ENCODE measurements at places on chromosomes 4 and X. TPM values are rescaled to one million over a fixed set of nuclear protein-coding genes. Genes with fewer than 3 reads are reported as not detected.

HPGD gene
- 1.4 TPM for total RNA-seq

ALPK1 gene
- 3.1 TPM for total RNA-seq

RNF150 gene
- total RNA-seq = 68.0 TPM

DNA sequence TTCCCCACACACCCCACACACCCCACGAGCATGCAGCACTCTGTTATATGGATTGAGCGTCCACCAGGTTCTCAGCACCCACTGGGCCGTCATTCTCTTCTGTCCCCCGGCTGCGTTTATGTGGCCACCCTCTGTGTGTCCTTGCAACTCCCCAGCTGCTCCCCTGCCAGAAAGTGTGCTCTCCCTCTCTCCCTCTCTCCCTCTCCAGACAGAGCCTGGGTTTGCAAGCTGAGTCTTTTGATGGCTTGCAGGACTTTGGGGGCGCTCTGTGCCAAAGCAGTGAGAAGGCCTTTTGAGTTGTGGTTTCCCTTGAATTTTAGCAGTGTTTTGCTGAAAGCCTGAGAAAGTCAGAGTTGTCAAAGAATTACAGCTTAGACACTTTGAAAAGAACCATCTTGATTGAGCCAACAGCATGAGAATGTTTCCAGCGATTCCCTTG is 173.5 kb downstream of the DCLK2 start:
- DNase-seq = no peak

DNA sequence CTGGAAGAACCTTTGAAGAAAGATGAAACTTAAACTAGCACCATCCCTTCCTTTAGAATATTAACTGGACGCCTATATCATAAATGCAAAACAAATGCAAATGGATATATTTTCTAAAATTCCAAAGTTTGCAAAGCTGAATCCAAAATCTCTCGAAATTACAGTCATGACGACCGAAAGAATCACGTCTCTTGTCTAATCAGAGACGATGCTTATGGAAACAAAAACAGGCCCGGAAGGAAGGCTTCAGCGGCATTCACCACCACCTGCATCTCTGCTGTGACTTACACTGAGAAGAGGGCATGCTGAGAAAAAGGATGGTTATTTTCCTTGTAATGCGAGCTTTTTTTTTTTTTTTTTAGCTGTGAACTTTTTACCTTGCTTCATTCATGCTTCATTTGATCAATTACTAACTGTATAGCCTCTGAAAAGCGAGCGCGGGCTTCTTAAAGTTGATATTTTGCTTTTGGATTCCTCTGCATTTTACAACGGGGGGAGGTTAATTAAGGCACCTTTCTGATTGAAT is 209.3 kb downstream of the SOWAHB start:
- no peak for DNase-seq

GRCh38 chrX:120468071-120468470 is 1.0 kb downstream of the LAMP2 start:
- DNase-seq = no peak

DNA sequence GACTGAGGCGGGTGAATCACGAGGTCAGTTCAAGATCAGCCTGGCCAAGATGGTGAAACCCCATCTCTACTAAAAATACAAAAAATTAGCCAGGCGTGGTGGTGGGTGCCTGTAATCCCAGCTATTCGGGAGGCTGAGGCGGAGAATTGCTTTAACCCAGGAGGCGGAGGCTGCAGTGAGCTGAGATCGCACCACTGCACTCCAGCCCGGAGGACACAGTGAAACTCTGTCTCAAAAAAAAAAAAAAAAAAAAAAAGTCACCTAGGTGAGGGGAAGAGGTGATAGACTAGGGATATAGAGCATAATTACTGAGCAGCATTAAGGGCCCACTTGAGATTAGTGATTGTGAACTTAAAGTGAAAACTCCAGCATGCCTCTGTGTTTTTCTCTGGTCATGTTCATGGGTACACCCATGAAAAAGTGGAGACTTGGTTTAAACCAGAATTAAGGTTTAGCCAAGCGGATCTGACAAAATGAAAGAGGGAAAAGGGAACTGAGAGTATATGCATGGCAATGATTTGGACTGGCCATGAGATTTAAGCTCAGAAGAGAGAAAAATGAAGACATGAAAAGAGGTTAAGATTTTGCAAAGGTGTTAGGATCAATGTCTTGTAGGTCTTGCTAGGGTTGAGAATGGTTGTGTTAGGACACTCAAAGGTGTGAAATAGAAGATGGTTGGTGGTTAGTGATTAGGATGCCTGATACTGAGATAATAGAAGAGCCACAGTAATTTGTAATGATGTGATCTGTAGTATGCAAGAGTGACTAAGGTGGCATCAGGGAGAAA is 105.0 kb downstream of the RAB28 start:
- DNase-seq = no peak

DNA sequence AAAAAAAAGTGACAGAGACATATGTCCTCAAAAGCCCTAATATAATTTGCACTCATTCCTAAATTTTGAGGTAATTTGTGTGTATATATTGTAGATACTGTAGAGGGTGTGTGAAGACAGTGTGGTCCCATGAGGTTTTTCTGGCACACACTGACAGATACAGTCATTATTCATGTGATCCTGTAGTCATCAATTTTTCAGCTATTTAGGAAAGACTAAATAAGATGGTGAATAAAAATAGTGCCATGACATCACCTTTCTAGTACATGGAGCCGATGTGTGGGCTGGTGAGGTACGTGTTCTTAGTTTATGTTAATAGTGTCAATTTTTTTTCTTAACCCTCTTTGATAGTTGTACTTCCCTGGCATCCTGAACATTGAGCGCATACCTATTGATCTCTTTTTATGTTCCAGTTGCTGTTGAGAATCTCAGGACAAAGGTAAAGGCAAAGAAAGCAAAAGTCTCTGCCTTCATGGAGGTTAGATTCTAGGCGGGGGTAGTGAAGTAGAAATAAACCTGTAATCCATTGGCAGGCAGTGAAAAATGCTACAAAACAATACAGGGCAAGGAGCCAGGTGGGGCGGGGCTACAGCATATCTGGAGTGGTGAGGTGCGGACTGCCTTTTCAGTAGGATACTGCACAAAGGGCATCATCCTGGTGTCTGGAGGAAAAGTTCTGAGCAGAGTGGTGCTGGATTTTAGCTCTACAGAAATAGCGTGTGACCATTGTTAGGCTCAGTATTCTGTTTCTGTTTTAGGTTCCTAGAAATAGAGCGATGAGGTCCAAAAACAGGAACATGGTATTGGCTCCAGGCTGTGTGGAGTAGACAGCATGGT is 93.8 kb downstream of the ARHGAP10 start:
- peak; percentile 68 for DNase-seq

DNA sequence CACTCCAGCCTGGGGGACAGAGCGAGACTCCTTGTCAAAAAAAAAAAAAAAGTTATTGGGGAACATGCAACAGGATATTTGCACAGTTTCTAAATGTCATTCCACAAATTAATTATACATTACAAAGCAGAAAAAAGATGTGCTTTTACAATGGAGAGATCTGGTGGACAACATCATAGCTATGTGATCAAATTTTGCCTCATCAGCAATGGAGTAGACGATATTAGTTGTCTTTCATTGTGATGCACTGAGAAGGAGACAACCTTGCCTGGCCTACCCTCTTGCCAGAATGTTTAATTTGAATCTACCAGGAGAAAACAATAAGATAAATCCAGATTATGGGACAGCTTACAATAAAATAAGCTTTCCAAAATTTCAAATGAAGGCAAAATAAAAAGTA is 30.5 kb upstream of the BLTP1 start:
- no peak for DNase-seq

DNA sequence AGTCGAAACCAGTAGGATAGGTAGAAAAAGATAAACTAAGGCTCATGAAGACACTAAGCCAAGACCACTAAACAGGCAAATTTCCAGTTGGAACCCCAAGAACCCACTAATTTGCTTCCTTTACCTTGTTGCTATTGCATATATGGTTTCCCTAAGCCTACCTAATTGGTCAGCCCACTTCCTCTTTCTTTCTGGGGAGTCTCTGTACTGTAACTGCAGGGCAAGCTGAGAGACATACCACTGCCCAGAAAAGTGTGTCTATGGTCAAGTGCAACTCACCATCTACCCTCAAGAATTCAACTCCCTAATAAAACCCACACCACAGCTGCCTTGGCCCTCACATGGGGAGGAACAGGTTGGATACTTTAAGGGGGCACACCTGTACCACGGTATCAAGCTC is 28.6 kb downstream of the IDS start:
- no peak for DNase-seq

DNA sequence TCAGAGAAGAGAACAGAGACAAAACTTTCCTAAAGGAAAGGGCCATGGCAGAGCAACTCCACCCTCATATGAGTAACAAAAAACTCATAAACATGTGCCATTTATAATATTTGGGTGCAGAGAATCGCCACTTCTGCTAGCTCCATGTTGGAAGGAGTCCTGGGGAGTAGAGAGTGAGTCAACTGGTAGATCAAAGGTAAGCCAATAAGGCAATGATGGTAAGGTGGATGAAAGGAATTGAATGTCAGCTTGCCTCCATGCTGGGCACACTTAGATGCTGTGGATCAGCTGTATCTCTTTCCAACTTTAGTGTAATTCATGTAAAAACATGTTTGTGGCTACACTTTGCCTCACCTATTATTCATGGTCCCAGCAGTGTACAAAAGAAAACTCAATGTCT is 4.7 kb downstream of the QRFPR start:
- DNase-seq = no peak

DNA sequence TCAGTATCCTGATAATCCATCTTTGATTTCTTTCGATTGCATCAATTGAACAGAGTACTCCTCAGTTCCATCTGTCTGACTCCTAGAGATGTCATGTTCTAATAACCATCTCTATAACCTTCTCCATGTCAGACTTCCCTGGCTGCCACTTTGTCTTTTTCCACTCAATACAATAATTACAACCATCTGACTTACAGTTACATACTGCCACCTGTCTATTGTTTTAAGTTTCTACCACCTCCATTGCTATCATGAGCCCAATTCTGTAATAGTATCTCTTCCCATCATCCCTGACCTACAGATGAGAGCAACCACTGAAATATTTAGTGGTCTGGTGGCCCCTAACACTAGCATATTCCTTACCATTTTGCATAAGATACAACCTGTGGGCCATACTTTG is 439.2 kb upstream of the FAM47C start:
- DNase-seq = no peak

DNA sequence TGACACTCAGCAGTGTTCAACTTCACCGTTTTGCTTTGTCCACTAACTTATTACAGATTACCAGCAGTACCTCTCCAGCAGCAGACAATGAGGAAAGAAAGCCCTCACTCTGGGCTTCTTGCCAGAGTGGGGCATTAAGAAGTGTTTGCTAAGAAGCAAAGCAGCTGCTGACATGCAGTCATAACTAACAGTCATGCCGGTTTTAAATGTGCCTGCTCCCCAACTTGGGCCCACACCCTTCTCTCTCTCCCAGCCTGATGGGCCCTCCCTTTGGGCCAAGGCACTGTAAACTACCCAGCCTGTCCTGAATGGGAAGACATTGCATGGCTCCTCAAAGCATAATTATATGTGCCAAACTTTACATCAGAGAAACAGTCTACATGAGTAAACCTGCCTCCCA is 54.6 kb upstream of the HHIP start:
- no peak for DNase-seq

GRCh38 chr4:146647615-146648460 is 9.1 kb downstream of the POU4F2 start:
- DNase-seq = no peak
